ENCODE measurements at places on chromosomes 2 and 18. TPM values are rescaled to one million over a fixed set of nuclear protein-coding genes. Genes with fewer than 3 reads are reported as not detected.

DNA sequence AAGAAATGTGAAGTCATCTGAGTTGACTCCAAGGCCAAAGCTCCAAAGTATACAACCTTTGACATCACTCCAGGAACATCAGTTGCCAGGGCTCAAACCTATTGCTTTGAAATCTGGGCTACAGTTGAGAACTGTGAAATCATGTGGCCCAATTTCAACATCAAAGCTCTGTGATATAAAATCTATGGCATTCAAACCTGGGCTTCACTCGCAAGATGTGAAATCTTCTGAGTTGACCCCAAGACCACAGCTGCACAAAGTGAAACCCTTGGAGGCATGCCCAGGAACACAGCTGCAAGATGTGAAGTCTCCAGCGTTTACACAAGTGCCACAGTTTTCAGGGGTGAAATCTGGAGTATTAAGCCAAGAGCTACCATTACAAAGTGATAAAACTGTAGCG, 9.4 kb upstream of the ZNF512 start:
- DNase-seq: peak; percentile 97

- peak; percentile 26 for DNase-seq
These were observed 3.8 kb downstream of the CXCR2 start for GRCh38 chr2:218129458-218130135.

GRCh38 chr2:239588451-239589269, 187.8 kb upstream of the HDAC4 start:
- DNase-seq: no peak

FANCL gene
- total RNA-seq: 21.6 TPM

ZNF638 gene
- 87.7 TPM for total RNA-seq

FEV gene
- not detected for total RNA-seq

- no peak for DNase-seq
These were observed 2.5 kb upstream of the ASIC4 start for GRCh38 chr2:219511547-219512325.

PXDN gene
- total RNA-seq: 126 TPM

DNA sequence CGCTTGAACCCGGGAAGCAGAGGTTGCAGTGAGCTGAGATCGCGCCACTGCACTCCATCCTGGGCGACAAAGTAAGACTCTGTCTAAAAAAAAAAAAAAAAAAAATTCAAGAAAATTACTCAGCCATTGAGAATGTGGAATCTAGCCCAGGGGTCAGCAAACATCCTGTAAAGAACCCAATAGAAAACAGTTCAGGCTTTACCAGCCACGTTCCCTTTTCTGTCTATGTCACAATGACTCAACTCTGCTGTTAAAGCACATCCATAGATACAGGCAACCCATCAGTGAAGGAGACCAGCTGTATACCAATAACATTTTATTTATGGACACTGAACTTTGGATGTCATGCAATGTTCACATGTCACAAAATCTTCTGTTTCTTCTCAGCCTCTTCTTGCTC, 435.6 kb upstream of the GYPC start:
- no peak for DNase-seq

KRTCAP3 gene
- not detected for total RNA-seq

Measured in LHCN-M2 (cell line).